ENCODE measurements at places on chromosomes 12 and 14. TPM values are rescaled to one million over a fixed set of nuclear protein-coding genes. Genes with fewer than 3 reads are reported as not detected.
A peak's percentile ranks its signal among the peaks of the same experiment; 100 is the strongest.

Gene TSPAN9
- total RNA-seq = 1.0 TPM

Gene RFLNA
- total RNA-seq = not detected

Gene GPX2
- not detected for total RNA-seq

Gene SLC25A3
- 598 TPM for total RNA-seq

DNA sequence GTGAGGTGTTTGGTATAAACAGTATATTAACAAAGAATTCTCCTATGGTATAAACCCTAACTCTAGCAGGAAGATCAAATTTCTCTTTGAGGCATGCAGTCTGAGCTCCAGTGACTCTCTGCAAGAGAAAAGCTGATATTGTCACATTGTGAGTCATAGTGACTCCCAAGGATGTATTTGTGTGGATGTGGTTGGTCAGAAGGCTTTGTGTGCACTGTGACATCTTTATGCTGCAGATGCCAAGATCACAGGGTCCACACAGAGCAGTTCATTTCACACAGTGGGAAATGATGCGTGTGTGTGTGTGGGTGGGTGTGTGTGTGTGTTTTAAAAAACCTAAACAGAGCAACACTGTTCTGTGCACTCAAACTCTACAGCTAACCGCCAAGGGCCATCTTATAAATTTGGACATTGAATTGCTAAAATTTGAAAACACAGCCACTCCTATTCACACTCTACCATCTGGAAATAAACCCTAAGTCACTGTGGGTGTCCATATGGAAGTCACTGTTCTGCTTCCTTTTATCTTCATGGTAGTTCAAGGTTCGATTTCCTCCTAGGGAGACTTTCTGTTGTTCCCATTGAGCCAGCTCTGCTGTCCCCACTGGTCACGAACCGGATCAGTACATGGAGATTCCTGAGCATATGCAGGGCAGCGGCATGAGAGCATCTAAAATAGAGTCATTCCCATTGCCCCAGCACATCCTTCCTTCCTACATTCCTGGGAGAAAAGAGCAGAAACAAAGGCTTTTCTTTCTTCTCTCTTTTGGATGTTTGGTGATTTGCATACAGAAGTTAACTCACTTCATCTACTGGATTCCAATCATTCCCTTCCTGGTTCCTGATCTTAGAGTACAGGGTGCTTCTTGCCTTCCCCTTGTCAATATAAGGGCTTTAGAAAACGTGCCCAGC, 727.6 kb downstream of the DIO2 start:
- H3K27me3 ChIP-seq = no peaks in the 10 kb centered on the region
- H3K4me3 ChIP-seq = no peak overlapping the region
- no peak overlapping the region for H3K27ac ChIP-seq
- H3K36me3 ChIP-seq = no peaks in the 10 kb centered on the region

DNA sequence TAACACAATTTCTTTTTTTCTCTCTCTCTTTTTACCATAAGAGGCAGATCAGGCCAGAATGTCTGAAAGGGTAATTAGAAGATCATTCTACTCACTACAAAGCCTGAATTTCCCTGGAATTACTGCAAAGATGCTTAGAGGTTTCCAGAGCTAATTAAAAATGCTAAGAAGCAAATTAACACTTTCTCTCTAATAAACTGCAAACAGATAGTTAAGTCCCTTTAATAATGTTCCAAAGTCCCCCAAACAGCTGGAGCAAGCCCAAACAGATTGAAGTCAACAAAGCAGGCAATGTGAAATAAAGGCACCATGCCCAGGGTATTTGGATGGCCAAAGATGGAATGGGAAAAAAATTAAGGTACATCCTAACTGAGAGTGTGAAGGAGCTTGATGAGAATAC, 208.8 kb upstream of the LRFN5 start:
- no peak overlapping the region for H3K4me3 ChIP-seq
- no peak for DNase-seq
- no peaks in the 10 kb centered on the region for H3K36me3 ChIP-seq
- H3K27ac ChIP-seq = no peak overlapping the region
- no peaks in the 10 kb centered on the region for H3K4me1 ChIP-seq

- H3K4me1 ChIP-seq = peaks cover 56% of the 10 kb centered on the region
- no peak overlapping the region for H3K4me3 ChIP-seq
- H3K36me3 ChIP-seq = peaks cover 63% of the 10 kb centered on the region
- H3K27me3 ChIP-seq = no peaks in the 10 kb centered on the region
Observed at GRCh38 chr12:11712491-11712890, 63.0 kb downstream of the ETV6 start.

DNA sequence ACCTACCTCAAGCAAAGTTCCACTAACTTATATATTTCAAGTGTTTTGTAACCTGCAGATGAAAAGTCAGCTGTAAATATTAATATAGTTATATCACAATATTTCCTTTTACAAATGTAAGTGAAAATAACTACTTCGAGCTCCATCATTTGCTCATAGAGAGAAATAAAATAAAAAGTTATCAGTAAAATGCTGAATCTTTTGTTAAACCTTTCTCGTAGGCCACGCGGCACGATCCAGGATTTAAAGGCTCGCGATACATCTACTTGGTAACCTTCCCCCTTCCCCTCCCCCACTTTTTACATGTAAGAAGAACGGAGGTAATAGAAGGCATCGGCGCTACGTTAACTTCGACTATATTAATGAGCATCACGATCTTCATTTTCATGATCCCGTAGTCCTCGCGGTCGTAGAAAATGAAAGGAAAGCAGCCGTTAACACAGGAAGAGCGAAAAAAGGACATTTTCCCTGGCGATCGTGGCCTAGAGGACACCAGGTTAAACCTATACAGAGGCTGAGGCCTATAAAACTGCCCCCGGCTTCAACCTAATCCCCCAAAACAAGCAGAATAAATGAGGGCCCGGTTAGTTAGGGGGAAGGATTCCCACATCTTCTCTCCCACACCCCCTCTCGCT, 508 bp downstream of the HNRNPC start:
- H3K36me3 ChIP-seq = peaks cover 52% of the 10 kb centered on the region
- H3K4me3 ChIP-seq = peak overlapping the region; percentile 92
- peaks cover 36% of the 10 kb centered on the region for H3K4me1 ChIP-seq
- peak overlapping the region; percentile 100 for H3K27ac ChIP-seq
- peak; percentile 79 for DNase-seq

DNA sequence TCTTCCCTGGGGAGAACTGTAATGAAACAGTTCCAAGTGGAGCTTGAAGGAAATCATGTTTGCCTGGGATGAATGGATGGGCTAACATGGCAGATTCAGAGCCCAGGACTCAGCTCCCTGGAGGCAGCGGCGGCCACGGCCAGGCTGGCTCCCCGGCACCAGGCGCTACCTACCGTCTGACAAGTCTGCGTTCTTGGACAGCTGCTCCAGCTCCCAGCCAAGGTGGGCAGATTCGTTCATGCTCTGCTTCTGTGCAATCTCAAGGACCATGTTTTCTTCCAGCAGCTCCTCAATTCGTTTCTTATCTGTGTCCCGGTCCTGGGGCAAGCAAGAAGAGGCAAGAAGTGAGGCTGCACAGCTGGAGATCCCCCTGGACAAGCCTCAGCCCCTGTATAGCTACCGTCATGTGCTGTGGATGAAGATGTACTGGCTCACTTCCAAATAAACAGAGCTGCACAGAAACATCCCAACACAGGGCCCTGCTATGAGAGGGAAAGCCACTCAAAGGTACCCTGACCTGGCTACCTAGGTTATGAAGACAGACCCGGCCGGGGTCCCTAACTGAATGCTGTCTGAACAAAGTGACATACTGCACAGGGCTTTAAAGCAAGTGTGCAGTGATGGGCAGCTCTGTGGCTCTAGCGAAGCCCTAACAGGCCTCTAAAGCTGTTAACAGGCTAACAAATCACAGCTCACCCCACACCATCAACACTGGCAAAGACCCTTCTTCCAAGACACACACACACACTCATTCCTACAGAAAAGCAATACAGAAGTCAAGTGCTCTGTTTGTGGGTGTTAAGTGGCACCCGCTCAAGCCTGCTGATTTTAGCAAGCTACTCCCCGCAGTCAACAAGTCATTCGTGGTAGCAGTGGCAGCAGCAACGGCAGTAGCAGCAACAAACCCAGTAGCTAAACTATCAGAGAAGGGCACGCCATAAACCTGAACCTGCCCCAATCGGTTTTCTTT, 80.4 kb upstream of the GPR68 start:
- peaks cover 48% of the 10 kb centered on the region for H3K4me1 ChIP-seq
- DNase-seq = no peak
- peak overlapping the region; percentile 97 for H3K27ac ChIP-seq
- H3K4me3 ChIP-seq = peak overlapping the region; percentile 82
- H3K36me3 ChIP-seq = peaks cover 57% of the 10 kb centered on the region

GRCh38 chr12:97324471-97324870, 138.1 kb upstream of the RMST start:
- no peaks in the 10 kb centered on the region for H3K4me1 ChIP-seq
- no peaks in the 10 kb centered on the region for H3K36me3 ChIP-seq
- no peak for DNase-seq

- no peak overlapping the region for H3K27ac ChIP-seq
- H3K4me1 ChIP-seq = no peaks in the 10 kb centered on the region
- no peak for DNase-seq
- no peak overlapping the region for H3K4me3 ChIP-seq
- no peaks in the 10 kb centered on the region for H3K36me3 ChIP-seq
- no peaks in the 10 kb centered on the region for H3K27me3 ChIP-seq
Observed at GRCh38 chr12:42982828-42983227, 393.3 kb upstream of the PRICKLE1 start.

DNA sequence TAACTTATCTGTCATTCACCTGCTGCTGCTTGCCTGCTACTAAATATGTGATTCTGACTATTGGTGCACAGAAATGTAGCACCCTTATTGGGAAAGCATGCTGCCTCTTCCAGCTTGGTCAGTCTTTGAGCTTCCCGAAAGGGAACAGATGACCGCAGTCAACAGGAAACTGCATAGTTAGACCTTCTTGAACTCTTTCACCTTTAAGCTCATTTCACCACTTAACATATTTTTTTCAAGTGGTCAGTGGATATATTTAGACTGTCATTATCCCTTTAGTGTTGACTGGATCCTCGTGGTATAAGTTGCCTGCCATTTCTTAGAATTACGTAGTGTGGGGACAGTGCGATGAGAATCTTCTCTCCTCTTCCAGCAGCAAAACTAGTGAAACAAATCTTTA, 224.9 kb downstream of the FBXL14 start:
- peaks cover 2% of the 10 kb centered on the region for H3K36me3 ChIP-seq
- DNase-seq = no peak
- peaks cover under 1% of the 10 kb centered on the region for H3K4me1 ChIP-seq

DNA sequence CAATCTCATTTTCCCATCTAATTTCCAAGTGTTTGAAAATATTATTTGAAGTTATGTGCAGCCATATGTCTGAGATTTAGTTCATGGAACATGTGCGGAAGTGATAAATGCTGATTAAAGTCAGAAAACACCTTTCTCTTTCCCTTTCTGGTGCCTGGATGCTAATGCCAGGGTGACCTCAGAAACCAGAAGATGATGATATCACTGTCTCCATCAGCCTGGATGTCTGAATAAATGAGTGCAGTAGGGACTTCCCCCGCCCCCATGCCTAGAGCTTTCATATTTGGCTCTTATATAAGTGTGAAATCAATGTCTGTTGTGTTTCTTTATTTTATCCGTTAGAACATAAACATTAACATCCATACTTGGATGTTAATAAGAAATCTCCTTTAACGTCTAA, 261.9 kb upstream of the LRIG3 start:
- no peak for DNase-seq

- no peaks in the 10 kb centered on the region for H3K4me1 ChIP-seq
- no peak for DNase-seq
- H3K4me3 ChIP-seq = no peak overlapping the region
- H3K27ac ChIP-seq = no peak overlapping the region
- no peaks in the 10 kb centered on the region for H3K27me3 ChIP-seq
- no peaks in the 10 kb centered on the region for H3K36me3 ChIP-seq
Observed at GRCh38 chr12:2673966-2674810, 120.6 kb upstream of the FKBP4 start.

DNA sequence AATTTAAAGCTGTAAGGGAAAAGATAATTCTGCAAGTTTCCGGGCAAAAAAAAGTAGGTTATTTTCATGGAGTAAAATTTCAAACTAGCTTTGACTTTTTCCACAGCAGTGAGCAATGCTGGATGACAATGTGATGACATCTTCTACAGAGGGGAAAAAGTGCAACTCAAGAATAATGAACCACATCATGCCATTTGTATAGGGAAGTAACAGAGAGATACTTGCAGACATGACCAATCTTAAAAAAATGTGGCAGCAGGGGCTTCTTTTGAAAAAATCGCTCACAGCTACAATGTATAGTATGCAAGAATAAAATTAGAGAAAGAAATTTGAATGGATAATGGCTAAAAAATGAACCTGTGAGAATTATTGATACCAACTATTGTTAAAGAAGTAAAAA, 115.5 kb downstream of the DHRS2 start:
- H3K4me3 ChIP-seq = no peak overlapping the region
- H3K36me3 ChIP-seq = no peaks in the 10 kb centered on the region
- DNase-seq = no peak
- H3K4me1 ChIP-seq = no peaks in the 10 kb centered on the region
- no peak overlapping the region for H3K27ac ChIP-seq
- peaks cover 15% of the 10 kb centered on the region for H3K27me3 ChIP-seq

GRCh38 chr12:107748472-107748871, 12.5 kb downstream of the PRDM4 start:
- no peak overlapping the region for H3K4me3 ChIP-seq
- no peak for DNase-seq
- H3K36me3 ChIP-seq = peaks cover 42% of the 10 kb centered on the region
- H3K27me3 ChIP-seq = no peaks in the 10 kb centered on the region
- peaks cover 2% of the 10 kb centered on the region for H3K4me1 ChIP-seq

GRCh38 chr12:29578731-29579130, 81.2 kb upstream of the OVCH1 start:
- no peaks in the 10 kb centered on the region for H3K36me3 ChIP-seq
- no peaks in the 10 kb centered on the region for H3K4me1 ChIP-seq
- H3K27ac ChIP-seq = no peak overlapping the region
- no peak overlapping the region for H3K4me3 ChIP-seq

GRCh38 chr14:91568626-91569025, 58.5 kb upstream of the PPP4R3A start:
- peaks cover 18% of the 10 kb centered on the region for H3K27me3 ChIP-seq
- H3K4me1 ChIP-seq = peaks cover 5% of the 10 kb centered on the region
- no peak for DNase-seq
- no peak overlapping the region for H3K4me3 ChIP-seq

GRCh38 chr12:92701441-92701840, 1.3 kb upstream of the PLEKHG7 start:
- H3K27me3 ChIP-seq = no peaks in the 10 kb centered on the region
- H3K4me1 ChIP-seq = peaks cover 4% of the 10 kb centered on the region
- no peaks in the 10 kb centered on the region for H3K36me3 ChIP-seq

All from activated CD4-positive, alpha-beta T cell treated with anti-CD3 and anti-CD28 coated beads, Interleukin-2, amount 10 ng/mL, durations not matched to agents 24 days and 14 days (primary cell).